Activated CD4-positive, alpha-beta T cell treated with anti-CD3 and anti-CD28 coated beads, Interleukin-2, amount 50 U/mL, for 48 hours (primary cell): ENCODE measurements at places on chromosomes 11 and 22.

- no peak for DNase-seq
Observed at GRCh38 chr11:133228471-133229329, 303.6 kb downstream of the OPCML start.

GRCh38 chr22:22576244-22576988 is 17.4 kb upstream of the PRAME start:
- DNase-seq: peak; percentile 55

DNA sequence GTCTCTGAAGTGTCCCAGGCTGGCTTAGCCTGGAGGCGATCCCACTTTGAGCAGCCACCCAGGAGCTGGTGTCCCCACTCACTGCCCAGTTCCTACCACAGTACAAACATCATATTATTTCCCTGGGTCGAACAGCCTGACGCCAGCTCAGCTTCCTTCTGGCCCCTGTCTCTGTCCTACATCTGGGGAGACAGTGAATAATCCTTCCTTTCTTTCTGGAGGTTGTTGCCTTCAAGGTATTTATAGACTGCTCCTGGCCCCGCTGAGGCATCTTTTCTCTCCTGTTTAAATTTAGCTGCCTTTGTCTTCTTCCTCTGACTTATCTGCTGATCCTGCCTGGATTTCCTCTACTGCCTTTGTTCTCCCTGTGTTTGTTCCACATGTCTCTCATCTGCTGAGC is 56.8 kb upstream of the LRRC55 start:
- no peak for DNase-seq

- no peak for DNase-seq
Observed at GRCh38 chr11:17988465-17988864, 24.4 kb downstream of the SERGEF start.

DNA sequence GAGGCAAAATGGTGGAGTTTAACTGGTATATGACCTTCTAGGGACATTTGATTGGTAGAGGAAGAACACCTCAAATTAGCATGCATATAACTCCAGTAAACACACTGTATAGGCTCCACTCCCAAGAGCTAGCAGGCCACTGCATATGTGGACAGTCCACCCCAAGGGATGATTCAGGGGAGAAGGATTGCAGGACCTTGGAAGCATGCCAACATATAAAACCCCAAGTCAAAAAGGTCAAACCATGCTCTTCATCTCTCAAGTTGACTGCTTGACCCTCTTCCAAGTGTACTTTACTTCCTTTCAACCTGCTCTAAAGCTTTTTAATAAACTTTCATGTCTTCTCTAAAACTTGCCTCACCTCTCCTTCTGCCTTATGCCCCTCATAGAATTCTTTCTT is 459.9 kb upstream of the CCDC179 start:
- DNase-seq: no peak

GRCh38 chr11:74471668-74472429 is 4.5 kb upstream of the KCNE3 start:
- DNase-seq: no peak

DNA sequence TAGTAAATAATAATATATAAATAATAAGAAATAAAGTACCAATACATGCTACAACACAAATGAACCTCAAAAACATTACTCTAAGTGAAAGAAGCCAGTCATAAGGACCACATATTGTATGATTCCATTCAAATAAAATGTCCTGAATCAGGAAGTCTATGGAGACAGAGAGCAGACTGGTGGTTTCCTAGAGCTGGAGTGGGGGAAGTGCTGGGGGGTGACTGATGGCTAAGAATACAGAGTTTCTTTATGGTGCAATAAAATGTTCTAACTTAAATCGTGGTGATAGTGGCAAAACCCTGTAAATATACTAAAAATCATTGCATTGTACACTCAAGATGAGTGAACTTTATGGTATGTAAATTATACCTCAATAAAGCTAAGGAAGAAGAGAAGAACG is 376.5 kb downstream of the BUD13 start:
- no peak for DNase-seq
